ENCODE measurements at places on chromosomes 3 and 15.

GRCh38 chr3:46289966-46290365 lies 47.7 kb downstream of the CCR3 start:
- no peak for DNase-seq

GRCh38 chr3:55792009-55792408 lies 304.9 kb upstream of the WNT5A start:
- DNase-seq: no peak

DNA sequence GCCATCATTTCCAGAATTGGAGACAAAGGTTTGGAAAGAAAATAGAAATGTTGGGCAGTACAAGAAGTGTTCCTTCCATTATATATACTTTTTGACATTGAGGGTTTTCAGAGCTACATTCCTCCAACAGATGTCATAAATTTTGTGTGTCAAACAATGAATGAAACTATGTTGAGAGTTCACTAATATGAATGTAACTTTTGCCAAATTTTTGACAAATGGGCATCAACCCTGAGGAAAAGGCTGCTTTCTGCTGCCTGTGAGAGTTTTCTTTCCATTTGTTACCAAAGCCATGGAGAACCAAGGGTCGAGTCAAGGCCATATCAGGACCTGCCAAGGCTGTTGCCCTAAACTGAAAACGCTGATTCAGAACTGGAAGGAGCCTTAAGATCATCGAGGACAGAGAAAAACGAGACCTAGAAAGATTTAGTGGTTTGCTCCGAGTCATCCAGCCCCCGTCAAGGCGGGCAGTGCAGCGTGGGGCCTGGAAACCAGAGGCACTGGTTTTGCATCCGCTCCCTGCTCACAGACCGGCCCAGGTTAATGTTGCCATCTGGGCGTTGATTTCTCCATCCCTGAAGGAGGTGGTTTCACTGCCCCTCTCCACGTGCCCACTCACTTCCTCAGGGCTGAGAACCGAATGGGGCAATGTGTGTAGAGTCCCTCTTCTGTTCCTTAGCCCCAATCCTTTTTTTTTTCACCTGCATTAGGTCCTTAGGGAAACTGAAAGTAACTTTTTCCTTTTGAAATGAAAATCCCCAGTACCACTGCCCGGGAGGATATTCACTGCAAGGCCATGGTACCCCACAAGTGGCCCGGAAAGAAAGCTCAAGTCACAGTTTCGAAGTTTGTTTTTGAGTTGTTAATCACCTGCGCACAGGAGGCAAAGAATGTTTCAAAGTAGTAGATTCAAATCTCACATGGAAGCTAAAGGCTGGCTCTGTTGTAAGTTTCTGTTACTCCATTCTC lies 32.8 kb downstream of the TPM1 start:
- DNase-seq: no peak

DNA sequence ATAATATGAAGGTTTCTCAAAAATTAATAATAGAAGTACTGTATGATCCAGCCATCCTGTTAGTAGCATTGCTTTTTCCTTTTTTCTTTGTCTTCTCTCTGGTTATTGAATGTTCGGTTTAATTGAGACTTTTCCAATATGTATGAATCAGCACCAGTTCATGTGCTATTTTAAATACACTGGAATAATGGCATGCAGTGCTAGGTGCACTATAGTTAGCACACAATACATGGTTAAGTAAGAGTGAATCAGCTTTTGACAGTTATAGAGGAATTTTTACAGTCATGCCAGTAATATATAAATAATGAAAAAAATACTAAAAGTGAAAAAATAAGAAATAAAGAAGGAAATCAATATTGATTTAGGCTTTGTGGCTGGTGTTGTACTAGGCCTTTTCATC lies 113.8 kb upstream of the STRIT1 start:
- no peak for DNase-seq

- DNase-seq: no peak
These were observed 157.8 kb downstream of the TIGIT start for GRCh38 chr3:114451561-114452018.

DNA sequence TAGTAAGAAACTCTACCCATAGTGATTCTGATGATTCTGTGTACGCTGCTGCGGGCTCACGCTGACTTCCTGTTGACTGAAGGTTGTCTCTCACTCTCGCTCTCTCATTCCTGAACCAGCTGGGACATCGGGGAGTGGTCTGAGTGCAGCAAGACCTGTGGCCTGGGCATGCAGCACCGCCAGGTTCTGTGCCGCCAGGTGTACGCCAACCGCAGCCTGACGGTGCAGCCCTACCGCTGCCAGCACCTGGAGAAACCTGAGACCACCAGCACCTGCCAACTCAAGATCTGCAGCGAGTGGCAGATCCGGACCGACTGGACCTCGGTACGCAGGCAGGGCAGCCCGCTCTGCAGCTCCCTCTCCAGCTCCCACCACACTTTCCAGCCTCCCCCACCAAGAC lies 63.6 kb upstream of the NR2E3 start:
- DNase-seq: no peak

DNA sequence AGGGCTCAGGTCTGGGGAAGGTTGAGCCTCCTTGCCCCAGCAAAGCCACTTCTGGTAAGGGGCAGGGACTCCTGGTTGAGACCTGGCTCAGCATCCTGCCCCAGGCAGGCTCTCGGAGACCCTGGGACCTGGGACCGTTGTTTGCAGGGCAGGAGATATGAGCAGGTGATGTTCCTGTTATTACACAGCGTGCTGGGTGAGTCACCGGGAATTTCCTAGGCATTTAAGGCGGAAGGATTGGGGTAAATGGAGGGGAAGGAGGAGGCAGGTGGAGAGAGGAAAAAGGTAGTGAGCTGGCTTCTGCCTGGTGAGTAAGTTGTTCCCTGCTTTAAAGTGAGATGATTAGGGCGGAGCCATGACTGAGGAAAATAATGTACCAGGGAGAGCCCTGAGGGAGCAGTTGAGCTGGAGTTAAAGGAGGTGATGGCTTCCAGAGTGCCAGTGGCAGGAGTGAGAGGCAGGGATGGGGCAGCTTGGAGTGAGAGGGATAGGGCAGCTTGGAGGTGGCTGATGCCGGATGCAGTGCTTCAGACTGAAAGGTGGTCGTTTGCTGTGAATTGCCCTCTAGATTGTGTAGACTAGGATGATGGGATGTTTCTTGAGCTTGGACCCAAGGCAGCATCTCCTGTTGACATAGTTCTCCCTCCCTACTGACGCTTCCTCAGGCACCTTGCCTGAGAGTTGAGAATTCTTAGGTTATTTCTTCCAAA lies 79.4 kb downstream of the AAGAB start:
- DNase-seq: no peak

DNA sequence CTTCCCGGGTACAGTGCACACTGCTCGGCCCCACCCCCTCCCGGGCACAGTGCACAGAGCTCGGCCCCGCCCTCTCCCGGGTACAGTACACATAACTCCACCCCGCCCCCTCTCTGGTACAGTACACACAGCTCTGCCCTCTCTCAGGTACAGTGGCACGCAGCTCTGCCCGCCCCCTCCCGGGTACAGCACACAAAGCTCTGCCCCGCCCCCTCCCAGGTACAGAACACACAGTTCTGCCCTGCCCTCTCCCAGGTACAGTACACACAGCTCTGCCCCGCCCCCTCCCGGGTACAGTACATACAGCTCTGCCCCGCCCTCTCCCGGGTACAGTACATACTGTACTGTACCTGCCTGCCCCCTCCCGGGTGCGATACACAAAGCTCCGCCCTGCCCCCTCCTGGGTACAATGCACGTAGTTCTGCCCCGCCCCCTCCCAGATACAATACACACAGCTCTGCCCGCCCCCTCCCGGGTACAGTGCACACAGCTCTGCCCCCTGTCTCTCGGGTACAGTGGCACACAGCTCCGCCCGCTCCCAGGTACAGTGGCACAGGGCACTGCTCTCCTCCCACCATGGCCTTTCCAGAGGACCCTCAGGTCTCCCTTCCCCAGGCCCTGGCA lies 16.4 kb upstream of the PRR20G start:
- DNase-seq: peak; percentile 69

DNA sequence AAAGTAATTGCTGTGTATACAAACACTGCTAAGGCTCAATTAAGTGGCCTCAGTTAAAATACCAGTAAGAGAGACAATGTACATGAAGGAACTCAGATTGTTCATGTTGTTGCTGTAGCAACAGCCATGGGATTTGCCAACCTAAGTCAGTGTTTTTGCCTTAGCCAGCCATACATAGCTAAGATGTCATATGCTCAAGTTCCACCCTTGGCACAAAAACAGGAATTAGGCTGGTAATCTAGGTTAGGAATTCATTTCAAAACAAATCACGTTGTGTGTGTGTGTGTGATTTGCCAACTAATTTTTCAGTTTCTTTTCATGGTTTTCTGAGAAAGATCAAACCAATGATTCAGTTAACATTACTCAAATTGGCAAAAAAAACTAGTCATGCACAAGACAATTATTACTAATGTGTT lies 143.7 kb upstream of the KCNMB2 start:
- no peak for DNase-seq

GRCh38 chr3:48125013-48125705 lies 63.1 kb downstream of the CDC25A start:
- DNase-seq: no peak

- DNase-seq: no peak
These were observed 65.1 kb upstream of the CCNL1 start for GRCh38 chr3:157225001-157225400.

DNA sequence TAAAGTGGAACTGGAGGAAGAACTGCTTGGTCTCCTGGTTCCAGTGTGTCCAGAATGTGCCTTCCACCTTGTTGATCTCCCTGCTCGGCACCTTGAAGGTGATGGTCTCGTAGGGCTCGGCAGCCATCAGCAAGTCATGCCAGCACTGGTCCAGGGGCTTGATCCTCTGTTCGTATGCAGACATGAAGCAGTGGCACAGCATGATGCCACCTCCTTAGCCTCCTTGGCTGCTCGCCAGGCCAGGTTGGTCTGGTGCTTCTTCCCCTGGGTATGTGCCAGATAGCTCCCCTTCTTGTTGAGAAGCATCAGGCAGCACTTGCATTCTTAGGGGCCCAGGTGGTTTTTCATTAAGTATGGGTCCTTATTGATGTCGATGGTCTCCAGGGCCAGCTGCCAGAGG lies 17.8 kb upstream of the TXNRD3 start:
- DNase-seq: no peak

- DNase-seq: no peak
These were observed 237.6 kb upstream of the BHLHE40 start for GRCh38 chr3:4741404-4742307.

DNA sequence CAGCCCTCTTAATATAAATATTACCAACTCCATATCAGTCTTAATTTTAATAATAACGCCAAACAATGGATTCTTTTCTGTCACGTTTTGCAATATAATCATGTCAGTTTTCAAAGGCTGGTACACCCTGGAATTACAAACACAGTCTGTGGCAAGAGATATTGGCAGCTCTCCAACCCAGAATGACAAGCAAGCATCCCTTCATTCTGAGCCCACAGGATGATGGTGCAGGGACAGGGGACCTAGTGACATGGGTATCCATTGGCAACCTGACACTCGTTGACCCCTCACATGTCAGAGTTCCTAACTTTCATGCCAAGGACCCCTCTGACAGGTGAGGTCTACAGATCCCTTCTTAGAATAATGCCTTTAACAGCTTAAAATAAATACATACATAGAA lies 154.5 kb upstream of the TSC22D2 start:
- DNase-seq: no peak

DNA sequence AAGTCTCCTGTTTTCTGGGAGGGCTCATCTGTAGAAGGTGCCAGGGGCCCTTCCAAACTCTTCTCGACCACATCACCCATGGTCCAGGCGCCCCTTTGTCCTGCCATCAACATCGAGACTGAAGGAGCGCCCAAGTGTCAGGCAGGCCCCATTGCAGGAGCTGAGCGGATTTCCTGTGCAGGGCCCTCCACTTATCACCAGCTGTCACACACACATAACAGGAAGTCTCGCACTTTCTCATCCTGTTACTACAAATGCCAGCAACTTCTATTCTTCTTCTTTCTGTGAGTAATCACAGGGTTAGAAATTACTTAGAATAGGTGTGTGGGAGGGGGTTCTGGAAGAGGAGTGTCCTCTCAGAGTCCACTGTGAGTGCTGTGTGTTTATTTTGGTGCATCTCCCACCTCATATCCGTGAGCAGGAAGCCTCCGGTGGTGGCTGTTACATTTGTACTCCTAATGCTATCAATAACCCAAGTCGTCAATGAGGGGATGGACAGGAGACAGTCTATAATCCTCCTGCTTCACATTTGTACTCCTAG lies at the start of gene KLHL6:
KLHL6 (minus strand) TSS at position 166 of the 541 bp plus-strand sequence; CDS start at position 113, 53 bp downstream.
- DNase-seq: no peak

DNA sequence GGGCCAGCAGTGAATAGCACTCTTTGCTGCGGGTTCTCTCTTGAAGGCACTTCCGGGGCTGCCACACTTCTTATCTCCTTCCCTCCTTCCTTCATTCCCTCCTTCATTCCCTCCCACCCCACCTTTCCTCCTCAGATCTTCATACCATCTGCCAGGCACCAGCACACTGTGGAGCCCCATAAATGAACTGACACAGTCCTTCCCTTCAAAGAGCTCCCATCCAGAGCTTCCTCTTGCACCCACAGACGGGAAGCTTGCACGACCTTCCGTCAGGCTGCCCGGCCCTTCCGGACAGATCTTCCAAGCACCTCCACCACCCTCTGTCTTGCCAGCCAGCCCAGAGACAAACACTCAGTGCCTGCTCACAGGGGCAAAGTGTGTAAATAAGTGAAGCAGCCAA lies 65.4 kb upstream of the HERC1 start:
- DNase-seq: no peak

DNA sequence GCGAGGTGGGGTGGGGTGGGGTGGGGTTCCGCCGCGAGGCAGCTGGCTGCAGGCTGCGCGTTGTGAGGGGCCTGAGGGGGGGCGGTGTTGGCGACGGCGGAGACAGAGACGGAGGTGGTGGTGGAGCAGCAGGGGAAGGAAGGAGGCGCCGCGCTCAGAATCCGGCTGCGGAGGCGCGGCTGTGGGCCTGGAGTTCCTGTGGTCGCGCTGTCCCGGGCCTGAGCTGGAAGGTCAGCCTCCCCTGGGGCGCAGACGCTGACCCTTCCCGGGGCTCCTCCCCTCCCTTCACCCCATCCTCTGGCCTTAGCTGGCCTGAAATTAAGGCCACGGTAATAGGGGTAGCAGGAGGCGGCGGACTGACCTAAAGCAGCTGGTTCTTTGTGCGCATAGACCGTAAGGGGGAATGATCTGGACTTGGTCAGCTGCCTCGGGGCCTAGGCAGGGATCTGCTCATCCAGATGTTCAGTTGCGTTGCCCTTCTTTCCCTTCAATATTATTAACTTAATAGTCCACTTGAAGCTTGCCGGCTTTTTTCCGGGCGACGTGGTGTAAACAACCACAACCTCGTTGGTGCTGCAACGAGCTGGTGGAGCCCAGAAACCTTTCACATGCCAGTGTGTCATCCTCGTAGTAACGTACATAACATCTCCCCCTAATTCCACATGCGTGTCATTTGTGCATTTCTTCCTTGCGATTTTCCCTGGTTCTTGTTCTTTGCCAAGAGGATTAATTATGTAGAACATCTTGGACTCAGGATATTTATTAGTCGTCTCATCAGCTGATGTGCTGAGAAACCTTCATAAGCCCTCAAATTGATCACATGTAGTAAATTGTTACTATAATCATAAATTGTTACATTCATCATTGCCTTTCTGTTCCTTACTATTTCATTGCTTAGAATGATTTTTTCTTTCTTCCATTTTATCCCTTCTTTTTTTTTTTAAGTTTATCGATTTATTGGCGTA lies 626 bp downstream of the SEC62 start:
- DNase-seq: peak; percentile 71

Measured in WERI-Rb-1 (cell line).